H9 (cell line): ENCODE measurements at places on chromosomes 12 and 14.

- DNase-seq = no peak
Observed at GRCh38 chr12:31651893-31652521, 7.5 kb upstream of the ETFBKMT start.

DNA sequence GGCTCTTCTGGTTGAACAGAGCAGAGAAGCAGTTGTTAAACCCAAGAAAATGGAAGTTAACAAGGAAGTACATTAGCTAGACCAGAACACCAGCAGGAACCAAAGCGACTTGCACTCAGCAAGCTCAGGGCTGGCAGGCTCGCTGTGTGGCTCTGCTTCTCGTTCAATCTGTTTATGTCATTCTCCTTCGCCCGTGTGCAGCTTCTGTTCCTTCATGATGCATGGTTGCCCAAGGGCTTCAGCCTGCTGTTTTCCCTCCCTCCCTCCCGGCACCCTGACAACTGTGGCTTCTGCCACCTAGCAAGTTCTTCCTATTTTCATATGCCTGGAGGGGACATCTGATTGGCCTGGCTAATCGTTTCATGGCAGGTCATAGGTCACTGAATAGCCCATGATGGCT lies 25.3 kb downstream of the PIGH start:
- no peak for DNase-seq

DNA sequence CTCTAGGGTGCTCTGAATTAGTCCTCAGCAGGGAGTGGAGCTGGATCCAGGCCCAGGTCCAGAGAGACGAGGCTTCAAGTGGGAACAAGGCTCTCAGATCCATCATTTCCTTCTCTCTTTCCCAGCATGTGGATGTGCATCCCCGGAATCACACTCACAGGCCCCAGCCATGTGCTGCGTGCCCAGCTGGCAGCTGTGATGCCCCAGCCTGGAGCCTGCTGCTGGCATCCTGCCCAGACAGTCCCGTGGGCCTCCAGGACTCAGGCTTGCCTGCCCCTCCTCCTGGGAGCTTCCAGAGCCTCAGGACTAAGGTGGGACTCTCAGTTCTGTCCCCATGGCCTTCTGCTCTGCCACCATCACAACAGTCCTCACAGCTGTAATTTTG lies 6.2 kb upstream of the KRT84 start:
- DNase-seq = no peak

DNA sequence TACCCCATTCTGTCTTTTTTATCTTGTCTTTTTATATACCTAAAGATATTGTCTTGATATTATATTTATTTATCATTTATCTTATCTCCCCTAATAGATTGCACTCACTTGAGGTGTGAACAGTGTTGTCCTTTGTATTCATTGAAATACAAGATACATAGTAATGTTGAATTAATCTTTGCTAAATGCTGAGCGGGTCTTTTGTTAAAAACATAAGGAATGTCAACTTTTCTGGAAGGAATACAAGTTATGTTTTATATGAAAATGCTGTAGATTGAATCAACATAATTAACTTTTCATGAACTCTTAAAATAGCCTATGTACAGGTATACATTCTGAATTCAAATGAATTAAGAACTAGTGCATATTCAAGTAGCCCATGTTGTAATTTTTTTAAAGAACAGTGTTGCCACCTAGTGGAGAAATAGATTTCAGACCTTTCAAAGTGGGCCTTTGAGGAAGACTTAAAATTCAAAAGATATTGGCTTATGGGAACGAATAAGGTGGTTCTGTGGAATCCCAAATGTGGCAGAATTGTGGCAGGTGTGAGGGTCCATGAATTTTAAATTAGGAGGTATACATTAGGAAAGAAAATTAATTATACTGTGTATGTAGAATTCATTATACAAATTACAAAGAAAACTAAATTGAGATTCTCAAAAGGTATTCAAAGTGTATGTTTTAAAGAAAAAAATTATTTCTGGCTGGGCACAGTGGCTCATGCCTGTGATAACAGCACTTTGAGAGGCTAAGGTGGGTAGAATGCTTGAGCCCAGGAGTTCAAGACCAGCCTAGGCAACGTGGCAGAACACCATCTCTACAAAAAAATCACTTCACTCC lies 19.1 kb downstream of the BBOF1 start:
- DNase-seq = no peak

GRCh38 chr12:53747095-53747494 lies 4.7 kb downstream of the CISTR start:
- no peak for DNase-seq
